ENCODE measurements at places on chromosomes 12 and 14. TPM values are rescaled to one million over a fixed set of nuclear protein-coding genes. Genes with fewer than 3 reads are reported as not detected.

The TOMM20L gene
- not detected for total RNA-seq

The IL22 gene
- 0.38 TPM for total RNA-seq

DNA sequence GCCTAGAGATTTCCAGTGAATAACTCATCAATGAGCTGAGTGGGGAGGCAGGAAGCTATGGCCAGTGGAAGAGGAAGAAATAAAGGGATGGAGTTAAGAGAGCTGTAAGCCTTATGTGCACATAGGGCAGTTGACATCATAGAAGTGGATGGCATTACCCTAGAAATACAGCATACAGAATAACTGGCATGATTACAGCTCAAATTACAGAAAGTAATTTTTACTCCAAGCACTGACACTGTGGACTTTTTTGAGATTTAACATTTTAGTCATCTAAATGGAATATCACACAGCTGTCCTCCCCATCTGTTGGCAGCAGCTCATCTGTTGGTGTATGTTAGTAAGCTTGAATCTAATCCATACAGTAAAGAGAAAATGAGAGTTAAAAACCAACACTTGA, 5.4 kb upstream of the IPO8 start:
- DNase-seq: no peak

DNA sequence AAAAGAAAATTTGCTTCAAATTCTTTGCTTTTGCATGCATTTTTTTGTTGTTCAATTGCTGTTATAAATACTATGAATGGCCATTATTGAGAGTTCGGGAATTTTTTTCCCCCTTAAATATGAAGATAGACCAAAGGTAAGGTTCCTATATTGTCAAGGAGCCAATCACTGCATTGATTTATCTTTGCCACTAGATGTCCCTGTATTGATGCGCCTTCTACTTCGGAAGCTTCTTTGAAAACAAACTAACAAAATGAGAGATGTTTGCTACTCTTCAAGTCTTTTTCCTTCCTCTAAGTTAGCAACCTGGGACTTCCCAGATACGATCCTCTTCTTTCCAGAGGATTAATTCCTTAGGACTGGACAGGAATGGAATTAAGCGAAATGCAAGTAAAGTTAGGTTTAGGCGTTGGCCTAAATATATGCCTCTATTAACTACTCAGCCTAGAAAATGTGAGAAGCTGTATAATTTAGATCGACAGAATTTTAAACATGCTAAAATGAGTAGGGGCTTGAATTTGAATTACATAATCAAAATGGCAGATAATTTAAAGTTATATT, 318.1 kb downstream of the AEBP2 start:
- no peak for DNase-seq

- no peak for DNase-seq
Measured at GRCh38 chr14:36657399-36658122, 4.1 kb upstream of the PAX9 start.

The PRH1 gene
- 18.7 TPM for total RNA-seq

DNA sequence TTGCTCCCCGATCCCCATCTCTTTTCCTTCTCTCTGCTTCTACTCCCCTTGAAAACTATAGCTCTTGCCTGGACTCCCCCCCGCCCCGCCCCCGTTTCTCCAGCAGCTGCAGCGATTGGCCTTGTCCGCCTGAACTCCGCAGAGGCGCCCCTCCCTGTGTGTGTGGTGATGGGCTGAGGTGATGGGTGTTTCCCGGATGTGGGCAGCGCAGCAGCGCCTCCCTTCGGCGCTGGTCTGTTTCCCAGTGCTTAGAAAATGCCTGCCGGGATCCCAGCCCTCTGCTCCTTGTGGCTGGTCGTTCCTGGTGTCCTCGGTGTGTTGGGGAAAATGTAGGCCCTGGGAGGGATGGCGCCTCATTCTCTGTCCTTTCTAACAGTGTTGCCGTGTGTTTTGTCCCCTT, 43.3 kb downstream of the GALNT8 start:
- no peak for DNase-seq

Data from thymus (tissue), 14 donors.